NCI-H1436 treated with DMSO at 0.1 percent for 48 hours (cell line): ENCODE measurements at places on chromosomes 3 and 15.

GRCh38 chr3:140585828-140586227 lies 92.0 kb upstream of the TRIM42 start:
- no peak for DNase-seq

DNA sequence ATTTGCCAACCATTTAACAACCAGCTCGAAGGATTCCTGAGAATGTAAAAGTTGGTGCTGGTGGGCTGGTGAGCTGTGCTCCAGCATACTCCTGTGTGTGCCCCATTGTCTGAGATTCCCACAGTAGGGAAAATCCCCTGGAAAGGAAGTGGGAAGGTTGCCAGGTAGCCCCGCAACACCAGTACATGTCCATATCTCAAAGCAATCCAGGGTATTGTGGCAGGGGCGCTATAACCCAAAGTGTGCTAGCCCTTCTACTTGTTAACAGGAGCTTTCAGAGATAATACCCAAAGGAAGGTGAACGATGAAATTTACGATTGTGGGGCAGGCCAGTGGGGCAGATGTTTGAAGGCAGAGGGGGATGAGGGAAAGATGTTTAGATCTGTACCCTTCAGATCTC lies 42.7 kb upstream of the SYNM start:
- no peak for DNase-seq

DNA sequence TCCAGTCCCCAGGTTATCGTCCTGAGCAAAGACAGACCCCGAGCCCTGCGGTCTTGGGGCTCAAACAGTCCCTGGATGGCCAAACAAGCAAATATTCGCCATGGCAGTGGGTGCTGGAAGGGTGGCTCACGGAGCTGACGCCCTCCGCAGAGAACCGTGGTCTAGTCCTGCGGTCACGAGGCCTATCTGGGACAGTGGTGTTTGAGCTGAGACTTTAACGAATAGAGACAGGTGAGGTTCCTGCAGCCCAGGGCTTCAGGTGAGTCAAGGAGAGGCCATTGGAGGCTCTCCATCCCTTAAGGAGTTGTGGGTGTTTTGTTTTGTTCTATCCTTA lies 399 bp upstream of the SUCLG2 start:
- no peak for DNase-seq

- no peak for DNase-seq
These were observed 12.2 kb upstream of the XYLB start for GRCh38 chr3:38334142-38335055.

DNA sequence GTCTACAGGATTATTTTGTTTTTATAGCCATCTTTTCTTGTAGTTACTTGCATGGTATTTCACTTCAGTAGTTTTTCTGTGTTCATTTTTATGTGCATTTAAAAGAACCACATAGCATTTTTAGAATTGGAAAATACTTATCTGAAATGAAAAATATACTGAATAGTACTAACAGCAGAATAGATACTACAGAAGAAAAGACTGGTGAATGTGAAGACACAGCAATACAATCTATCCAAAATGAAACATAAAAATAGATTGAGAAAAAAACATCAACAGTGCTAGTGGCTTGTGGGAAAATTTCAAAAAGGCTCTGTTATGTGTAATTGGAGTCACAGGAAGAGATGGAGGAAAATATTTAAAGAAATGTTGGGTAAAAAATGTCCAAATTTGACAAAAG lies 12.7 kb upstream of the DIPK2A start:
- no peak for DNase-seq

GRCh38 chr3:104132566-104133403 lies 1233.9 kb upstream of the ALCAM start:
- DNase-seq, result no peak

DNA sequence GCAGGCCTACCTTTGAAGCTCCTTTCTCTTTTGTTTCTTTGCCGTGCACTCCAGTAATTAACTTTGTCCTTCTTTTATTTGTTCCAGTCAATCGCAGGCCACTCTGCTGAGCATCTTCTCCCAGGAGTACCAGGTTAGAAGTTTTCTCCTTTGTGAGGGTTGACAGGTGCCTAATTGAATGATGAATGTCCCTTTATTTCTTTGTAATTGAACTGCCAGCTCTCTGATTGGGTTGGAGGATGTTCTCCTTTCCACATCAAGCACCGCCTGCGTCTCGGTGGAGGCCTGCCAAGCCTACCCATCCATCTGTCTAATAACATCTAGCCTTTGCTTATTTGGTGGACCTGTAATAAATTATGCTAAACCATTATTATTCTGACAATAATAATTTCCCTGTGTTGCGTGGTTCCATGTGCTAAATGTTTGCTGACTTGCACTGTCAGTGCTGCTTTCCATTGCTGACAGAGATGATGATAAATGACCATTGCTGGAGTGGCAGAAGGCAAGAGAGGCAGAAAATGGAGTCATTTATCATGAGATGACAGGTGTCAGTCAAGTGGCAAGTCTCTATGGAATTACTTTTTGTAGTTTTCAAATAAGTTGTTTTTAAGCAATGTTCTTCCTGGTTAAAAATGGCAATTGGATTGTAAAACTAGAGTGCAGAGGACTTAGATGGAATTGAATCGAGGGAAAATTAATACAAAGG lies 64.9 kb downstream of the CDIN1 start:
- DNase-seq, result peak; percentile 85

- DNase-seq, result no peak
These were observed 40.5 kb downstream of the PPCDC start for GRCh38 chr15:75063889-75064288.

- no peak for DNase-seq
These were observed 105.0 kb downstream of the FOXP1 start for GRCh38 chr3:71478568-71478967.

DNA sequence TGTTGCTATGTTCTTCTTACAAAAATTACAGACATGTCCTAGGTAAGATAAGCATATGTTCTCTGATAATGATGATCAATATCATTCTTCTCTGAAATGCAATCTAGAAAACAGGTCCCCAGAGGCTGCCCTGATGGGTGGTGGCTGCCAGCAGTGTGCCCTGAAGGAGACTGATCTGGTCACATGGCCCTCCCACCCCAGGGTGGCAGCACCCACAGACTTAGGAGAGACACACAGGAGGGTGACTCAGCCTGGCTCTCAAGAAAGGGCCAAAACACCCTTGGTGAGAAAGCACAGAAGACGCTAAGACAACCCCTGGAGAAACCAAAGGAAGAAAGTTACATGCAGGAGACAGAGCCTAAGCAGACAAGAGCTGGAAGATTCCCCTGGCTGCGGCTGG lies 203.7 kb downstream of the TJP1 start:
- no peak for DNase-seq

- no peak for DNase-seq
These were observed 356.3 kb upstream of the PROK2 start for GRCh38 chr3:72141264-72141663.
